HFFc6 (cell line): ENCODE measurements at places on chromosomes 3 and 15. TPM values are rescaled to one million over a fixed set of nuclear protein-coding genes. Genes with fewer than 3 reads are reported as not detected.

GRCh38 chr15:95295896-95296625 lies 1034.4 kb upstream of the NR2F2 start:
- H3K27ac ChIP-seq, result no peak overlapping the region
- no peak overlapping the region for H3K4me3 ChIP-seq
- peaks cover 3% of the 10 kb centered on the region for H3K27me3 ChIP-seq

The OXSR1 gene
- 44.2 to 52.2 TPM (median 45.1 TPM) in 3 replicates for total RNA-seq

DNA sequence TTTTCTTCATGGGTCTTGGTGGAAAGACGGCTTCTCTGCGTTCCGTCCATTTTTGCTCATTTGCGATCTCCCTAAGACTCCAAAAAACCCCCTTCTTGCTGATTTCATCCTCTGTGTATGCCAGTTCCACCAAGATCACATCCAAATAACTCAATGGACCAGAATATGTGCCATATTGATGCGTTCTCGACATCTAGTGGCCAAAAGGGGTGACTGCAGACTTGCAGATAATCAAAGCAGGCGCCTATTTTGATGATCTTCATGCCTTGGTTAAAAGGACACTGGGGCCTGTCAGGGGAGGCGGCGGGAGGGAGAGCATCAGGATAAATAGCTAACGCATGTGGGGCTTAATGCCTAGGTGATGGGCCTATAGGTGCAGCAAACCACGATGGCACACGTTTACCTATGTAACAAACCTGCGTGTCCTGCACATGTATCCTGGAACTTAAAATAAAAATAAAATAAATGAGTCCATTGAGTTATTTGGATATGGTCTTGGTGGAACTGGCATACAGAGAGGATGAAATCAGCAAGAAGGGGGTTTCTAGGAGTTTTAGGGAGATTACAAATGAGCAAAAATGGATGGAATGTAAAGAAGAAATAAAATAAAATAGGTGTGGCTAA lies 104.2 kb upstream of the RAD18 start:
- H3K27ac ChIP-seq, result no peak overlapping the region
- H3K4me1 ChIP-seq, result no peaks in the 10 kb centered on the region
- H3K27me3 ChIP-seq, result peaks cover 16% of the 10 kb centered on the region
- H3K36me3 ChIP-seq, result peaks cover 4% of the 10 kb centered on the region; the same call in 1 of the 2 replicates
- peak; percentile 64 for DNase-seq
- H3K4me3 ChIP-seq, result no peak overlapping the region

DNA sequence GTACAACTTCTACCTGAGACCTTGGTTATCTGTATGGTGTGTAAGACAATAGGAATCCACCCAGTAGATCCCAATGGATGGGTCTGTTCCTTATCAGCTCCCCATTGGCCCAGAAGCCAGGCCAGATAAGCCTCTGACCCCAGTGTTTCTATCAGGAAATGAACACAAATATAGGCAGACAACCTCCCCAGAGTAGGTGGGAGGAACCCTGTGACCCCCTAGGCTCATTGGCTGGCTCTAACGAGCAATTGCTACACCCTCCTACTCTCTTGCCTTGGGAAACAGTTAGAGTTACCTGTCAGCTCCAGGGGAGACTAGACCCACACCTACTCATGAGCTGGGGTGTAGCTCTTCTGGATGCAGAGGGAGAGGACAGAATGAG lies 299.9 kb downstream of the UACA start:
- H3K4me1 ChIP-seq, result peaks cover 11% of the 10 kb centered on the region
- peaks cover 35% of the 10 kb centered on the region for H3K27me3 ChIP-seq
- H3K4me3 ChIP-seq, result no peak overlapping the region

The BCHE gene
- not detected in 2 replicates for total RNA-seq

The ZBBX gene
- total RNA-seq, result not detected in 3 replicates

- H3K27ac ChIP-seq, result no peak overlapping the region
- peaks cover 41% of the 10 kb centered on the region for H3K27me3 ChIP-seq
- H3K4me1 ChIP-seq, result no peaks in the 10 kb centered on the region
- H3K4me3 ChIP-seq, result no peak overlapping the region
- no peak for DNase-seq
- no peaks in the 10 kb centered on the region for H3K36me3 ChIP-seq
Measured at GRCh38 chr3:13688824-13689223, 139.9 kb downstream of the FBLN2 start.

DNA sequence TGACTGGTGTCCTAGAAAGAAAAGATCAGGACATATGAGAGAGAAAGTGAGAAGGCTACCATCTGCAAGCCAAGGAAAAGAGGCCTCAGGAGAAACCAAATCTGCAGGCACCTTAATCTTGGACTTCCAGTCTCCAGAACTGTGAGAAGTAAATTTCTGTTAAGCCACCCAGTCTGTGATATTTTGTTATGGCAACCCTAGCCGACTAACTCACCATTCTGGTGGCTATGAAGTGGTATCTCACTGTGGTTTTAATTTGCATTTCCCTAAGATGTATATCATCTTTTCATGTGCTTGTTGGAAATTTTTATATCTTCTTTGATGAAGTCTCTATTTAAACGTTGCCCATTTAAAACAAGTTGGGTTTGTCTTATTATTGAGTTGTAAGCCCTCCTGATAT lies 40.6 kb downstream of the ILDR1 start:
- no peak overlapping the region for H3K4me3 ChIP-seq
- H3K27ac ChIP-seq, result no peak overlapping the region
- no peaks in the 10 kb centered on the region for H3K4me1 ChIP-seq
- peaks cover 9% of the 10 kb centered on the region; the same call in 1 of the 2 replicates for H3K36me3 ChIP-seq

DNA sequence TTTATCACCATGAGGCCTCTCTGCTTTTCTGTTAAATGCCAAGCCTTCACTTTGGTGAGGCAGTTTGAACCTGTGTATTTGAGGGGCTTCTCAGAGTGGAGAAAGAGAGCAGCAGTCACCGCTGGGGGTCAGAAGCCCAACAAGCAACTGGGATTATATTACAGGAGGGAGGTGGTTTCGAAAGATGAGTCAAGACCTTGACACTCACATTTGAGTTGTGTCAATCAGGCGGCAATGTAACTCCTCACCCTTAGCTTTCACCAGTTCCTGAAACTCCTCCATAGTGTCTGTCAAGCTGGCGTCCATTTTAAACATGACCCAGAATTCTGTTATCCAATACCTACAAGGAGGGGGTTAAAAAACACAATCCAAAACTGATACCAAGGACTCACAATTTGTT lies 46.5 kb downstream of the RASGRP1 start:
- no peaks in the 10 kb centered on the region for H3K27me3 ChIP-seq
- H3K27ac ChIP-seq, result no peak overlapping the region
- no peak overlapping the region for H3K4me3 ChIP-seq
- H3K4me1 ChIP-seq, result peaks cover 46% of the 10 kb centered on the region
- H3K36me3 ChIP-seq, result no peaks in the 10 kb centered on the region

DNA sequence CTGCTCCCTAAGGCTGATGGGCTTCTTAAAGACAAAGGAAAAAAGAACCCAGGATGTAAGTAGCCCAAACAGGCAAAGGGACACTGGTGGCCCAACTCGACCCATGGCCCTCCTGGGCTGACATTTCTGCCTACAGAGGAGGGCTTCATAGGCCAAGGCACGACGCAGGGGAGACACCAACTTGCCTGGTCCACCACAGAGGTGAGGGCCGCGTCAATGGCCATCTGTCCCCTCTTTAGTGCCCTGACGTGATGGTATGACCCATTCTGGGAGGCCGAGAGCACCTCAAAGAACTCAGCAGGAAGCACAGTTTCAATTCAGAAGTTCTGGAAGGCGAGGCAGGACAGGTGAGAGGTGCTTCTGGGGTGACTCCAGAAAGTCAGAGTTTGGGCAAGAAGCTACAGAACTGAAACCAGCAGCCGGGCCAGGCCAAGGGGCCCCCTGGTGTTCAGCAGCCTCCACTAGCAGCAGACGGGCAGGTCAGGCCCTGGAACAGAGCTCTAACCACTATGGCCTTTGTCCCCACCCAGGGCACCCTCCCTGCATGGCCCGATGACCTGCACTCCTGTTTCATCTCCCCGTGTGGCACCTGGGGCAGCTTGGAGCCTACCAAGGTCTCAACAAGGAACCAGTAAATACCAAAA lies 45.1 kb downstream of the HMCES start:
- H3K4me3 ChIP-seq, result no peak overlapping the region
- no peaks in the 10 kb centered on the region; the same call in none of the 2 replicates for H3K27me3 ChIP-seq
- H3K4me1 ChIP-seq, result no peaks in the 10 kb centered on the region
- H3K27ac ChIP-seq, result no peak overlapping the region

DNA sequence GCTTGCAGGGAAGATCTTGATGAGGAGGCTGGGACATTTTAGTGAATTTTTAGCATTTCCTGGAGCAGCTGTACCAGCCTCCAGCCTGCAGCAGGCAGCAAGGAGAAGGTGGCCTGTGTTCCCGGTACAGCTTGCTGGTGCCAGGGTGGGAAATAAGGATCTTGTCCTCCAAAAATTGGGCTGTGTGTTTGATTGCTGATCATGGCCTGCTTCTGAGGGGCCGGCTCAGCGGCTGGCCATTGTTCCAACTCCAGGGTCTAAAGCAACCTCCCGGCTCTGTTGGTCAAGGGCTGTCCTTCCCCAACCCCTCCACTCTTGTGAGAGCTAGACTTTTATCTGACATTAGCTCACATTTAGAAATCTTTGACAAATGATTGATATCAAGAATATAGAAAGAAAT lies 5.0 kb downstream of the CFAP100 start:
- DNase-seq, result no peak
- no peak overlapping the region for H3K4me3 ChIP-seq
- no peak overlapping the region for H3K27ac ChIP-seq
- peaks cover 48% of the 10 kb centered on the region for H3K27me3 ChIP-seq
- no peaks in the 10 kb centered on the region for H3K4me1 ChIP-seq

- no peak overlapping the region for H3K4me3 ChIP-seq
- no peak for DNase-seq
- no peak overlapping the region for H3K27ac ChIP-seq
- H3K36me3 ChIP-seq, result no peaks in the 10 kb centered on the region
Measured at GRCh38 chr3:10396083-10396482, 75.2 kb upstream of the SEC13 start.

GRCh38 chr3:189584645-189585044 lies 46.5 kb upstream of the TP63 start:
- no peak for DNase-seq
- no peaks in the 10 kb centered on the region; the same call in 1 of the 2 replicates for H3K4me1 ChIP-seq
- H3K4me3 ChIP-seq, result no peak overlapping the region
- no peaks in the 10 kb centered on the region for H3K36me3 ChIP-seq

DNA sequence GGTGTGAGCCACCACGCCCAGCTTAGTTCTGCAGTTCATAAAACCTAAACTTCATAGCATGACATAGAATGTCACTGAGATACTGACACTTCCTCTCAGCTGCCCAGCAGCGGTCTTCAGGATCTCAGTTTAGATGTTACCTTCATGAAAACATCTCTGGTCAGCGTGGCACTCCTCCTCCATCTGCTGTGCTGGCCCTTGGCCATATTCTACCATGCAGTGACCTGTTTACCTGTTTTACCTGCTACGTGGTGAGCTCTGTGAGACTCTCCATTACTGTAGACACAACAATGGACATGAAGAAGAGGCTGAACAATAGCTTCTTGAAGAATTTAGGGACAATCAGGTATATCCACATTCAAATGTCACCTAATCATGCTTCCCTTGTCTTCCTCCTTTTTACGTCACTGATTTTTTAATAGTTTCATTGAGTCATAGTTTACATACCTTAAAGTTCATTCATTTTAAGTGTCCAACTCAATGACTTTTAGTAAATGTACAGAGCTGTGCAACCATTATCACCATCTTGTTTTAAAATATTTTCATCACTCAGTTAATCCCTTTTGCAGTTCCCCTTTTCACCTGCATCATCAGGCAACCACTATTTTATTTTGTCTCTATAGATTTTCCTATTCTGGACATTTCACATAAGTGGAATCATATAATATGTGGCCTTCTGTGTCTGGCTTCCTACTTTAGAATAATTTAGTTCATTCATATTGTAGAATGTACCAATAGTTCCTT lies 32.2 kb upstream of the PTPN23 start:
- H3K27ac ChIP-seq, result no peak overlapping the region
- H3K4me1 ChIP-seq, result peaks cover 22% of the 10 kb centered on the region
- H3K4me3 ChIP-seq, result no peak overlapping the region
- peaks cover 18% of the 10 kb centered on the region for H3K36me3 ChIP-seq
- no peak for DNase-seq
- H3K27me3 ChIP-seq, result no peaks in the 10 kb centered on the region

GRCh38 chr3:25588441-25589103 lies 76.1 kb downstream of the TOP2B start:
- peaks cover 2% of the 10 kb centered on the region; the same call in 1 of the 2 replicates for H3K27me3 ChIP-seq
- H3K4me1 ChIP-seq, result peaks cover 71% of the 10 kb centered on the region
- no peak overlapping the region for H3K4me3 ChIP-seq
- no peak for DNase-seq

DNA sequence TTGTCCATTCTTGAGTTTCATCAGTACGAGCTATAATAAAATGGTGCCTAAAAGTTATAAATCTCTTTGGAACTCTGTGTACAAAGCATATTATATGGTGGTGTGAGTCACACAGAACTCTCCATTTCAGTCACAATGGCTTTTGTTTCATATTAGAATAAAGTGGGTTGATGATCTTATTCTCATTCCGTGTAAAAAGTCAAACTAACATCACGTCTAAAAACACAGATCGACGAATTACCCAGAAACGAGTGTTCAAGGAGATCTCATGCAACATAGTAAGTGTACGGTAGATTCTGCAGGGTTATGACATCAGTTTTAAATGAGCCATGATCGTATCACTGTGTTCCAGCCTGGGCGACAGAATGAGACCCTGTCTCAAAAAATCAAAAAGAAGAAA lies 122.4 kb downstream of the FOXP1 start:
- H3K4me3 ChIP-seq, result peak overlapping the region; percentile 22; the same call in 1 of the 2 replicates
- H3K27me3 ChIP-seq, result peaks cover 1% of the 10 kb centered on the region; the same call in 1 of the 2 replicates
- peaks cover 4% of the 10 kb centered on the region; the same call in 1 of the 2 replicates for H3K36me3 ChIP-seq
- H3K27ac ChIP-seq, result peak overlapping the region; percentile 23; the same call in 1 of the 2 replicates
- no peak for DNase-seq
- H3K4me1 ChIP-seq, result peaks cover 39% of the 10 kb centered on the region

The UROC1 gene
- not detected in 3 replicates for total RNA-seq

DNA sequence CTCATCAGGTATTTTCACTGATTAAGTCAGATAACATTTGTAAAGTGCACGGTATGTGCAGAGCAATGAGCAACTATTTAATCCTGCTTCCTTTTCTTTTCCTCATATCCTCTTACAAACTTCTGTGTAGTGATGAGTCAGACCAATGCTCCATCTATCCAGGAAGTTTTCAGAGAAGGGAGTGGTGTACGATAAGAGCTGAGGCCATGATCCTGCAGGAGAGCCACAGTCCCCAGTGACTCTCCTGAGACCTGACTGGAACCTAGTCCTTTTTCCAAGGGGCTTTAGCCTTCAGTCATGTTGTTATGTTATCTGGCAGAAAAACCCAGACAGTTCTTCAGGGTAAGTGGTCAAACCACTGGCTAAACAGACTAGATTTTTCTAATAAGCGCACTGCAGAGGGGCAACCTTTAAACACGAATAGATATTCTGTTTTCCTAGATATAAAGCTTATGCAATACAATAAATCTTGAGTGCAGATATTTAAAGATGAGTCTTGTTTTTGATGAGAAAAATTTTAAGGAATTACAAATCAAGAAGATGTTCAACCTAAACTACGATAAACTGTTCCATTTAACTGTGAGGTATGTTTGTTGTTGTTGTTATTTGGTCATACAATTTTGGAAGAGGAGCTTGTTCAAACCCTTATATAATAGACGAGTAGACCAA lies 110.5 kb upstream of the RAP2B start:
- H3K4me1 ChIP-seq, result peaks cover 25% of the 10 kb centered on the region
- H3K4me3 ChIP-seq, result peak overlapping the region; percentile 86
- H3K27ac ChIP-seq, result peak overlapping the region; percentile 96

The LSMEM2 gene
- 0.11 TPM in 1 of 3 replicates, not detected in the others for total RNA-seq
